ENCODE measurements at places on chromosomes 2 and 18.

DNA sequence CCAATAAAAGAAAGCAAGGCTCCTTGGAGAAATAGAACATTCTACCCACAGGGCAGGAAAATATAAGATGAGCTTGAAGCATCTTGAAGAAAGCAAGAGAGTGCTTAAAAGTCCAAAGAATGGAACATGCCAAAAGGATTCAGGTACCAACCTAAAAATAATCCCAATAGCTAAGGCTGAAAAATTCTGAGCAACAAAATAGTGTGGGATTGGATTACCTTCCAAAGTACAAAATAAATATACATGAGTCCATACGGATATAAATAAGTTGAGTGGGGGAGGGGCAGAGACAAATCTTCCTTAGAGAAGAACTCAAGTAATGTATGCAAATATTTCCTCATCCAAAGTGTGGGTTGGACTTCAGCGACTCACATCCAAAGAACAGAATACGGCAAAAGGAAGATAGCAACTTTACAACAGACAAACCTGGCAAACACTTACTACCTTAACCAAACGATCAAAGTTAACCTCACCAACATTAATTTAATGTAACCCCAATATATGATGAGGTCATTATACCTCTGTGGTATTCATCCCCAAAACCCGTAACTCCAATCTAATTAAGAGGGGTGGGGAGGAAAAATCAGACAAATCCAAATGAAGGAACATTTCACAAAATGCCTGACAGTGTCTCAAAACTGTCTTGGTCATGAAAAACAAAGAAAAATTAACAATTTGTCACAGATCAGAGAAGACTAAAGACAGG lies 26.9 kb downstream of the MEMO1 start:
- no peak for DNase-seq

DNA sequence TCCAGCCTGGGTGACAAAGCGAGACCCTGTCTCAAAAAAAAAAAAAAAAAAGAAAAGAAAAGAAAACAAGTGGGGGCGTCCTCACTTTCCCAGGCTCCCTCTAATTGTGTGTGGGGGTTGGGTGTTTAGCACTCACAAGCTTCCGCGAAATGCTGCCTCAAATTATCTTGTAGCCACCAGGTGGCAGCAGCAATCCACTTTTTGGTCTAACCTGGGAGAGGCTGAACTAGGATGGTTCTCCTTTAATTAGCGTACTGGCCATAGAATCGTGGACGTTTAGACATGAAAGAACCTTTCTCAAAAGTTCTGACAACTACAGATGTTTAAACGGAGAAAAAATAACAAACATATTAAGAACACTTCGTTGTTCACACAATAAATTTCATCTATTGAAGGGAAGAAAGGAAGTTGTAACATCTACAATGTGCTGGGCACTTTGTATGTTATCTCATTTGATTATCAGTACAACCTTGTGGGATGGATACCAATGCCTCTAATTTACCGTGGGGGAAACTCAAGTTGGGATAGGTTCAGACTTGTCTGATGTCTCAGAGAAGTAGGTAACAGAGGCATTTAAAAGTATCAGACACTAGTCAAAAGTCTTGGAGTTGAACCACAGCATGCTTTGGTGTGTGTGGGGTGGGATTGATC lies 122.7 kb upstream of the NABP1 start:
- peak; percentile 85 for DNase-seq

DNA sequence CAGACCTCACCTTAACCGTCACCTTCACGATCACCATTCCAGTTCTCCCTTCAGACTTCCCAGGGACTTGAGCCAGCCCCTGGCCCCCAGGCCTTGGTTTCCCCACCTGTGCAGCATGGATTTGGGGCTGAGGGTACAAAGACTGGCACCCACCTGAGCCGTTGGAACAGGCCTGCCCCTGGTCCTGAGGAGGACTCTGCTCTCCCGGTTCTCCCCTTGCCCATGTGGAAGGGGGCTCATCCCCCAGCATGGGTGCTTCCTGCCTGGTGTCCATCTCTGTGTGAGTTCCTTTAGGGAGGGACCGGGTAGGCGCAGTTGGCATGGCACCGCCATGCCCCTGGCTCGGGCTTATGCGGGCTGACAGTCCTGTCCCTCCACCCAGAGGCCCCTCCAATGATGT lies 10.9 kb upstream of the GPR35 start:
- no peak for DNase-seq

DNA sequence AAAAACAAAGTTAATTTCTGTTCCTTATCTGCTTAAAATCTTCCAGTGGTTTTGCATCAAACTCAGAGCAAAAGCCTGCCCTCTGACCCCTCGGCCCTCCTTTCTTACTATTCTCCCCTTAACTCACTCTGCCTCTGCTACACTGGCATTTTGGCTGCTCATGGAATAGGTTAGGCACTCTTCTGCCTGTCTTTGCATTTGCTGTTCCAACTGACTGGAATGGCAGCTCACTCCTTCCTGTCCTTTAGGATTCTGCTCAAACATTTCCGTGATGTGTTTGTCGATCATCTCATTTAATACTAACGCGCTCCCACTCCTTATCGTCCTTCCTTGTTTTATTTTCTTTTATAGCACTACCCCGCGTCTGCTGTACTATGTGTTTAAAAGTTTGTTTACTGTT lies 815 bp downstream of the CEBPZ start:
- DNase-seq: peak; percentile 37

DNA sequence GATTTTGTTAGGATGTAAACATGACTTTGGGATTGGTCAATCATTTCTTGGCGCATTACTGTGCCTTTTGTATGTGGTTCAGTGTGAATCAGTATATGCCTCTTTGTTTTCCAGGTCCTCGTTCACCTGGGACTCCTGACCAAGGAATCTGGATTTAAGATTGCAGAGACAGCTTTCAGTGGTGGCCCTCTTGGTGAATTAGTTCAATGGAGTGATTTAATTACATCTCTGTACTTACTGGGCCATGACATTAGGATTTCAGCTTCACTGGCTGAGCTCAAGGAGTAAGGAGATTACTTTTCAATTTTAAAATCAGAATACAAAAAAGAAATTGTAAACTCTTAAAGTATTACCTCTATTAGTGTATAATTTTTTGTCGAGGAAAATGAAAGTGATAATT lies 87.6 kb downstream of the MGAT5 start:
- peak; percentile 79 for DNase-seq

GRCh38 chr2:157262248-157262647 lies 4.7 kb downstream of the GALNT5 start:
- DNase-seq: no peak

- DNase-seq: peak; percentile 6
Measured at GRCh38 chr2:122988395-122989221, 1036.5 kb upstream of the CNTNAP5 start.

DNA sequence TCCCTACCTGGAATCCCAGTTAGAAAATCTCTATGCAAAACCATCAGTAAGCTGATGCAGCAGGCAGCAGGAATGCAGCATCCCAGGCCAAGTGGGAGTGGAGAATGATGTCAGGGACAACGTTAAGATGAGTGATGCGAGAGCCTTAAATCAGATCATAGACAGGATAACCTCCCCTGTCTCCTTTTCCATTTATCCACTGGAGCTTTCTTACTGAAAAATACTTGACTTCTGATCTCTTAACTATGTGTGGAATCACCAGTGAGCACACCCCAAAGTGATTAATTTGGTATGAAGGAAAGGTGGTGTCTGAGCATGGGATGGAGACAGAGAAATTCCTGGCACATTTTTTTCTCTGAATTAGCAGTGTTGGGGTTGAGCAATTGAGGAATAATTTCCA lies 98.0 kb downstream of the RND3 start:
- DNase-seq: no peak

DNA sequence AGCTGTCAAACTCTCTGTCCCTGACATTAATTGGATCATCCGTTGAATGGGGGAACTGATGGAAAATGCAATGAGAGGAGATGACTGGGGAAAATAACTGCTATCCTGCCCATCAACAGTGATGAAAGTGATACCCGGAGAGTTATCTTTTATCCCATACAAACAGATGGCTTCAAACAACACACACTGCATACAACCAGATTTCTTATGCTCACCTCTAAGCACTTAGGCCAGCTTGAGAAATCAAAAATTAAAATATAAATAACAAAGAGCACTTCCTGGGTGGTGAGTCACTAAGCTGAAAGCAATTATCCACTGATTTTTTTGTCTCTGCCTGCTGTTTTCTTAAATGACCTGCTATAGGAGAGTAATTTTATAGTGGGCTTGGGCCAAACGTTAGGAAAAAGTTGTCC lies 237.6 kb upstream of the RGPD4 start:
- peak; percentile 83 for DNase-seq

DNA sequence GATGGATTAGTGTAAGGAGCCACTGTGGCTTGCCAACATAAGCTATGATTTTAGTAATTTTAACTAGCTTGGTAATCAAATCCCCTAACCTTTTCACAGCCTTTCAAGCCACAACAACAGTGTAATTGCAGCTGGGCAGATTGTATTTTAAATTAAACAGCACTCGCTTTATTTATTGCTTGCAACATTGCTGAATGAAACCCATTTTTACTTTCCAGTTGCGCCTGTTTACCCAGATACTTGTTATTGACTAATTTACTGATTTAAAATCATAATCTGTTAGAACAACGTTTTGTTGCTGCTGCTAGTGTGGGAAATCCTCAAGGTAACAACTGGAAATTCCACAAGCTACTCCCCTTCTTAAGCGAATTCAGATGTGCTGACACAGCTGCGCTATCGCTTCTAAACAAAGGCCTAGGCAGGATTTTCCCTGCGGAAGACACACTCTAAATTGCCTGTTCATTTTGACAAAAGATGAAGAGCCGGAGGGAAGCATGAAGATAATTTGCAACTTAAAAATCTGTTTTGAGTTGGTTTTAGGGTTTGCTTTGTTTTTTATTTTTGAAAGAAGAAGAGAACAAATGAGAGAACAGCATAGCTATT lies 283.9 kb downstream of the ALPK2 start:
- DNase-seq: no peak

DNA sequence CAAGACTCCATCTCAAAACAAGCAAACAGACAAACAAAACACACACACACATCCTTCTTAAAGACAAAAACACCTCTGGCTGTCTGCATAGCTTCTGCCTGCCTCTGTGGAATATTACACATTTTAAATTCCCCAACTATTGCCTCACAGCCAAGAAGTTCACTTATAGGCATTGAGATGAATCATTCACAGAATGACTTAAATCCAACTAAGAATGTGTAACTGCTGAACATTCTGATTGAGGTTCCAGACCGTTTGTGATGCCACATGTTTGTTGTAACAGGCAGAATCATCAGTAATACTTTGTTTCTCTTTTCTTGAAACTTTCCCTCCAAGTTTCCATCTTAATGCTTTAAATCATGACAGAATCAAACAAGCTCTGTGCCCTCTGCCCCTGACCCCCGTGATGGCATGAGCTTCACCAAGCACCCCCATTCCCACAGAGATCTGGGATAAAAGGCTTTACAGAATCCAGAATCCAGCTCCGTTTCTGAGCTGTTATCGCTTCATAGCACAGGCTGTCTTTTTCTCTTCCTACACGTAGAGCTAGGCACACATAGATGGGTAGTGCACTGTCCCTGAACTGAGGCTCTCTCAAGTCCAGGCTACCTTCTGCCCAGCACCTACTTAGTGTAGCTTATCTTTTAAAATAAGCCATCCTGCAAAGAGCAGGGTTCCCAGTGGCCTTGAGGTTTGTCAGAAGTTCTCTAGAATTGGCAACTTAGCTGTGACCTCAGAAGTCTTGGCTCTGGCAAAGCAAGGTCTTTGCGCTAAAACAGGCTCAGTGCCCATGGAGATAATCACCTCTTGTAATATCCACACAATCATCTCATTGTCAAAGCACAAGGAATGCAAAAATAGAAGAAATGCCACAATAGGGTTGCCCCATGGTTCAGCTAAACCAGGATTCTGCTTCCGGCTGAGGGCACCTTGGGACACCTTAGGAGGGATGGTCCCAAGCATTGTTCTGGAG lies 32.9 kb downstream of the EPAS1 start:
- DNase-seq: no peak

GRCh38 chr2:36584148-36584794 lies 13.7 kb downstream of the FEZ2 start:
- no peak for DNase-seq

DNA sequence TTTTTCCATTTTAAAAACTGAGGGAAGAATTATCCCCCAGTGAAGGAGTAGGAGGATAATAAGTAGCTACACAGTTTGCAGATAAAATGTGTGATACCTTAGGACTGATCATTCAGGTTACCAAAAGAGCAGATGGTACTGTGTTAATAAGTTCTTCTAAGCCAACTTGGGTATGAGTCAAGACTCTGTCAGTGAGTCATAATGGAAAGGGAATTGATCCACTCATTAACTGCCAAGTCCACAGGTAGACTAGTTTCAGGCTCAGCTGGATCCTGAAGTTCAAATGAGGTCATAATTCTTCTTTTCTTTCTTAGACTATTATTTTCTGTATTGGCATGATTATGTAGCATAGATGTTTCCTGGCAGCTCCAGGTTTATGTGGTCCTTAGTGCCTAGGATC lies 142.4 kb upstream of the ALPP start:
- peak; percentile 56 for DNase-seq

DNA sequence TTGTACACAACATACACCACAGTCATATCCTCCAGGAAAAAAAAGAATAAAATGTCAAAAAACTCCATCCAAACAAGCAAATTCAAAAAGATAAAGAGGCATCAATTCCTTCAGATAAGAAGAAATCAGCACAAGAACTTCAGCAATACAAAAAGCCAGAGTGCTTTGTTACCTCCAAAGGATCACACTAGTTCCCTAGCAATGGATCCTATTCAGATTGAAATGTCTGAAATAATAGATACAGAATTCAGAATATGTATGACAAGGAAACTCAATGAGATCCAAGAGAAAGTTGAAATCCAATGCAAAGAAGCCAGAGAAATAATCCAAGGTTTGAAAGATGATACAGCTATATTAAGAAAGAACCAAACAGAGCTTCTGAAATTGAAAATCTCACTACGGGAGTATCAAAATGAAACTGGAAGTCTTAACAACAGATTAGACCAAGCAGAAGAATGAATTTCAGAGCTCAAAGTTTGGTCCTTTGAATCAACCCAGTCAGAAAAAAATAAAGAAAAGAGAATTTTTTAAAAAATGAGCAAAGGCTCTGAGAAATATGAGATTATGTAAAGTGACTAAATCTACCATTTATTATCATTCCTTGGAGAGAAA lies 80.6 kb downstream of the TRABD2A start:
- no peak for DNase-seq

DNA sequence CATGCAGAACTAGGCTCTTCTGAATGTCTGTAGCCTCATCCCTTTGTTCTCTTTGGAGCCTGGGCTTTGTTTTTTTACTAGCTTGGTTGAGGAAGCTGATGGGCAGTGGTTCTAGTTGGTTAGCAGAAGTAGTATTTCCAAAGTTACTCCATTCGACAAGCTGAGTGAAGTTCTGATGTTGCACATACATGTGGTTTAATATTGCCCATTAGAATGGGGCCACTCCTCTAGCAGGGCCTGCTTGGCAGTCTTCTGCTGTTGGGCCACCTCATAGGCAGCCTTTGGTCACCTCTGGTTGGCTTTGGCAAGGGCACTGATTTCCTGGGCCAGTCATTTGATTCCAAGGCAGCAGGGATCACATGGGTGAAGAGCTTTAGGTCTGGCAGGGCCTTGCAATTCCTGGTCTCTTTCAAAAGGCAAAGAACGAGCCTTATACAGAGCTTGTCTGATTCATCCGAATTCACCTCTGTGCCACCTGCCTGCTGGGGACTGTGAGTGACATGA lies 2.5 kb downstream of the RPIA start:
- DNase-seq: no peak

Data from NCI-H82 (cell line).